RKO (cell line): ENCODE measurements at places on chromosomes 2 and 18.
A peak's percentile ranks its signal among the peaks of the same experiment; 100 is the strongest.

GRCh38 chr18:31973929-31974546 lies 31.1 kb upstream of the TRAPPC8 start:
- DNase-seq = peak; percentile 14

DNA sequence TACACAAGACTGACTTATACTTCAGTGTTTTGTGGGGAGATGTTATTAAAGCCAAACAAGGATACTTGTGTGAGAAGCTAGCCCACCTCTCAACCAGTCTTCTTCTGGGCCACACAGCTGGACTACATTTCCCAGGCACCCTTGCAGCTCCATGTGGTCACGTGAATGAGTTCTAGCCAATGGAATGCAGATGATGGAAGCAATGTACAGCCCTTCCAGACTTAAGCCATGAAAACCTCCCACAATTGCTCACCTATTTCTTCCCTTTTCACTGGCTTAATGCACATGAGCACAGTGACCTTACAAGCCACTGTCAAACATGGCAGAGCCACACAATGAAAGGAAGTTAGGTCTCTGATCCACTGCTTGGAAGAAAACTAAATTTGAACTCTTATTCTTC lies 20.4 kb upstream of the FEZ2 start:
- DNase-seq = peak; percentile 85

DNA sequence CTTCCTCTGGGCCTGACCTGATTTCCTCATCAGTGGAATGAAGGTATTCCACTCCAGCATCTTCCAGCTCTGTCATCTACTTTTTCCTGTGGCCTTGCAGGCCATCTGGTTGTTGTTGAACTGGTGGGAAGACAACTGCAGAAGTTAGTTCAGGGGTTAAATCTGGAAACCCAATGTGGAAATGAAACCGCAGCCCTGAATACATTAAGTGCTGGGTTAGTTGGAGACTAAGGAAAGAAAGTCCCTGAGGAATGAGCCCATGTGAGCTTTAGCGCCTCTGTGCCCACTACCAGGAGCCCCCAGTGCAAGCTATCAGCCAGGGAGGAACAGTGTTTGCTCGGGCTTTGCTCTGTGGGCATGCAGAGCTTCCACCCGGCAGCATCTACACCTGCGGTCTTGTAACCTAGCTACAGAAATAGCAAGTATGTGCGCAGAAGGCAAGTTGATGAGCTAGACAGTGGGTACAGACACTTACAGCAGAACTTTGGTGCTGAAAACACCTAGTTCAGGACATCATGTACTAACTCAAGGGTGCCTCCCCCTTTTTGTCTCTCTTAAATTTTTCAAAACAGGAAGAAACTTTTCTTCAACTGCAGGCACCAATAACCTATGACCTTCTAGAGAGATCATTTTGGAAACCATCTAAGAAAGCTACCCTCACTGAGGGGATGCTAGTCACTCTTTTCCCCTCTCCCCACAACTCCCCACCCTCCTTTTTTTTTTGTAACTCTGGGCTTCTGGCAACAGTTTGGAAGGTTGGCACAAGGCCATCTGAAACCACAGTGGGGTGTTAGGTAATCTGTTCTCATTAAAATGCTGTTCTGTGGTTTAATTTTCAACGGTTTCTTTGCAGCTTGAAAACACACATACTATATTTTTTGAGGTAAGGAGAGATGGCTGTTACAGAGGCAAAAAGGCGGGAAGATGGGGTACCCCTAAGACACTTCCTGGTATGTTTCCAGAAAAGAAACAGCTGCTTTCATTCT lies 18.3 kb upstream of the CXCR4 start:
- no peak for DNase-seq

- no peak for DNase-seq
These were observed 123.0 kb upstream of the CCDC150 start for GRCh38 chr2:196516564-196516963.

GRCh38 chr2:159612255-159612901 lies 4.0 kb downstream of the BAZ2B start:
- peak; percentile 70 for DNase-seq

- DNase-seq = peak; percentile 92
These were observed 27.1 kb upstream of the PTMA start for GRCh38 chr2:231680992-231681852.

- no peak for DNase-seq
These were observed 23.8 kb downstream of the AAK1 start for GRCh38 chr2:69619725-69620124.

GRCh38 chr18:79315596-79315995 lies 80.1 kb upstream of the NFATC1 start:
- DNase-seq = no peak

DNA sequence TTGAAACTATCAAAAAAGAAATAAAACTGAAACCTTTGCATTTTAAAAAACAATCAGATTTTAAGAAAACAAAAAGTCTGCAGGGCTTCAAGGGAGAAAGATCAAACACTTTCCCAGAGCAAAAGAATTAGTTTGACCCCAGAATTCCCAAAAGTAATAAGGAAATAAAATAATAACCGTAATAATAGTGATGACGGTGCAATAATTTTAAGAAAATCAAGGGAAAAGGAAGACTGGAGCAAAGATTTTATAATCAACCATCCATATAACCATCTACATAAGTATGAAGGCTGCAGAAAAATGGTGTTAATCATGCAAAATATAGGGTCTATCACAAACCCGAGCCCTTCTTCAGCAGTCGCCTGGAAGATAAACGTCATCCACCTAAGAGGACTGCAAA lies 634.8 kb downstream of the GALR1 start:
- DNase-seq = no peak

- DNase-seq = peak; percentile 54
These were observed 2.0 kb downstream of the NAGK start for GRCh38 chr2:71070294-71071093.

DNA sequence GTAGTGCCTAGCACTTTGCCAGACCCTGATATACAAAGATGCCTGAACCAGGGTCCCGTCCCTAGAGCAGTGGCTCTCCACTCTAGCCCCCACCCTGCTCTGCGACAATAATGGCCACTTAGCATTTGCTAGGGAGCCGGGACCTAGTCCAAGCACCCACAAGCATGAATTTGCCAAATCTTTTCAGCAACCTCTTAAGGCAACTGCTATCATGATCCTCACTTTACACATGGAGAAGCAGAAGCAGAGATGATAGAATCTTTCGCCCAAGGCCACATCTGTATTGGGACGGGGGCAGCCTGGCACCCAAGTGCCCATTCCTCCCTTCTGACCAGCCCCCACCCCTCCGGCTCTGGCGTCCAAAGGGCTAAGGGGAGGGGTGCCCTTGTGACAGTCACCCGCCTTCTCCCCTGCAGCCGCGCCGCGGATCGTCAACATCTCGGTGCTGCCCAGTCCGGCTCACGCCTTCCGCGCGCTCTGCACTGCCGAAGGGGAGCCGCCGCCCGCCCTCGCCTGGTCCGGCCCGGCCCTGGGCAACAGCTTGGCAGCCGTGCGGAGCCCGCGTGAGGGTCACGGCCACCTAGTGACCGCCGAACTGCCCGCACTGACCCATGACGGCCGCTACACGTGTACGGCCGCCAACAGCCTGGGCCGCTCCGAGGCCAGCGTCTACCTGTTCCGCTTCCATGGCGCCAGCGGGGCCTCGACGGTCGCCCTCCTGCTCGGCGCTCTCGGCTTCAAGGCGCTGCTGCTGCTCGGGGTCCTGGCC lies 13.0 kb downstream of the SIGLEC15 start:
- no peak for DNase-seq

DNA sequence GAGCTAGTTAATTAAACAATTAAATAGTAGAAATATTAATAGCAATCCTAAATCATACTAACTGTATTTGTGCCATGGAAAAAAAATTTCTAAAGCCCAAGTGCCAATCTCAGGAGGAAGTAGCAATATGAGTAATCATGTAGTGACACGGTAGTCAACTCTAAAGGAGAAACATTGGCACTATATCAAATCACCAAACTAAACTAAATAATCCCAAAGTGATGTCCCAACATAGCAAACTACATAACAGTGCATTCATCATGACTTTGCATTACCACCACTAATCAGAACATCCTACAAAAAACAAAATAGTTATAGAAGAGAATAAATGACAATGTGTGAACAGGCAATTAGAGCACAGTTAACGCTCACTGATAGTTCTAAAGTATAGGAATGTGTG lies 195.1 kb downstream of the EXOC6B start:
- DNase-seq = peak; percentile 12

- no peak for DNase-seq
These were observed 92.7 kb upstream of the ETAA1 start for GRCh38 chr2:67304300-67304890.

- peak; percentile 27 for DNase-seq
These were observed 14.1 kb upstream of the MEX3C start for GRCh38 chr18:51211552-51211951.

DNA sequence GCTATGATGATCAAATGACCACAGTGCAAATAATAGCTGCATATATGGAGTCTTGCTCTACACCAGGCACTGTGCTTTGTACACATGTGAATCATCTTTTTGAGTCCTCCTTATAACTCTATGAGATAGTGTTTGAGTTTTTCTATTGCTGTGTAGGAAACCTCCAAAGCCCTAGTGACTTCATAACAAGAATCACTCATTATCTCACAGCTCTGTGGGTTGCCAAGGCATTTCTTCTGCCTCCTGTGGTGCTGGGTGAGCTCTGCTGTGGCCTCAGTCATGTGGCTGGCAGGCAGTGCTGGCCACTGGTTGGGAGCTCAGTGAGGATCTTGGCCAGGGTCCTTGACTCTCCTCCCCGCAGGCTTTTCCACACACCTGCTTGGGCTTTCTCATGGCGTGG lies 153.4 kb downstream of the CAPN13 start:
- DNase-seq = no peak

DNA sequence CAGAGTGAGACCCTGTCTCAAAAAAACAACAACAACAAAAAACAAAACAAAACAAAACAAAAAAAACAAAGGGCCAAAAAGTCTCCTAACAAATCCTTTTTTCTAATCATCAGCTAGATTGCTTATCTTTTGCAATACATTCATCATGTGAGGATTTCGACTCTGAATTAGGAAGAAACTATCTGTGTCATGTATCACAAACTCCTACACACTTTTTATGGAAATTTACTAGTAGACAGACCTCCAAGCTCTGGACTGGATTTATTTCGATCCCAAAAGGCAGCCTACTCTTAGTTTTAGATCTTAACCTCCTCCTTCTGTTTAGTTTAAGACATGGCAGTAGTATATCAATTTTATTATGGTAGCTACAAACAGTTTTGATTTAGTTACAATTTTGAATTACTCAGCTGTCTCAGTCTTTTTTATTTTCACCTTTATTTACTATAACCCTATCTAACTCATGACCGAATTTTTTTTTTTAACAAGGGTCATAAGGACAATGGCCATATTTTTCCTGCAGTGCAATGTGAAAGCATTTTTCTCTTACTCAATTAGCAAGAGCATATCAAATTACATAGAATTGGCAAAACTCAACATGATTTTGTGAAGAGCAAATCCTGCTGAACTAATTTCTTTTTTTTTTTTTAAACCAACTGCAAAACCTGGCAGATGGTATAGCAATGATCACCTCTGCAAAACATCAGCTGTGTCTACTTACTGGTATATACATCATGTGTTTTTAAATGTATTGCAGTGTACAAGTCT lies 10.7 kb upstream of the CCDC88A start:
- DNase-seq = no peak

GRCh38 chr2:149021761-149022160 lies 16.7 kb upstream of the LYPD6B start:
- DNase-seq = no peak

DNA sequence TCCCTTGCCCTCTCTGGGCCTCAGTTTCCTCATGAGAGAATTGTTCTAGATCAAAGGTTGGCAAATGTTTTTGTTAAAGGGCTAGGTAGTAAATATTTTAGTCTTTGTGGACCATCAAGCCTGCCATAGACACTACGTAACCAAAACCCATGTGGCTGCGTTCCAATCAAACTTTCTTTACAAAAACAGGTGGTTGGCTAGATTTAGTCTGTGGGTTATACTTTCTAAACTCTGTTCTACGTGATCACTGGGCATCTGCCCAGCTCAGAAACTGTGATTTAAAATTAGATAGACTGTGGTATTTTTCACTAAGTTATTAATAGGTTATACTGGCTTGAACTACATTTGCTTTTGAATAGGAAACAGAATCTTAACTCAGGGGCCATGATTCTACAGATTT lies 149.8 kb upstream of the DCC start:
- no peak for DNase-seq

DNA sequence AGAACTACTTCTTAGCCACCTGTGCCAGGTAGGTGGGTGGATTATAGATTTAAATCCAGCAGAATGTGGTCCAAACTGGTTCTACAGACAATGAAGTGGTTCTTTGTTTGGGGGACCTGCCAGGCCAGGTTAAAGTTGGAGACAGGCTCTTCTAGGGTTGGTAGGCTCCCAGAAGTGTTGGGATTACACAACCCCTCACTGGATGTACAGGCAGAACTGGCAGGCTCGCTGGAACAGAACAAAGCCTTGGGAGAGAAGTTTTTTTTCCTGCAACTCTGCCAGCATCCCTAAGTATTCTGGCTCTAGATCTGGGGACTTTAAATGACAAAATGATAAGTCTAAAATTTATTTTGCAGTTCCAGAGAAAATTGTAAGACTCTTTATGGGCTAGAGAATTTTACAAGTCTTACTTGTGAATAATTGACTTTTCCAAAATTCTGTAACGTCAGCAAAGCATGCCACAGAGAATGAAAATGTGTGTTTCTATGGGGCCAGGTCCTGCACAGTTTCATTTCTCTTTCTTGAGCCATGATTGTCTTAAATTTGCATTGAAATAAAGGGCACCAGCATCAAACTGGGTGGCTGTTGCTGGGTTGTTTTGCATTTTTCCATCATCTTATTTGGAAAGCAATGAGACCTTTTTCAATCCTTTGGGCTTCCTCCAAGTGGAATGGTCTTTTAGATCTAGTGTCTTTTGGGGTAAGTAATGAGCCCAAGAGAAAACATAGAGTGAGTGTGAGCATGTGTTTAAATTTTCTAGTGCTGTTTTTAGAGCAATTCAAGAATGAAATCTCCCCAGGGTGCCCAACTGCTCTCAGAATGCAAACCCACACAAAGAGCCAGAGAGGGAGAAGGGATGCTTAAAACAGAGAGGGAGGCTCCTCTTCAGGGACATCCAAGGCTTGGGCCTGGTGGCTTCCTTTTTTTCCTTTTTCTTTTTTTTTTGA lies 32.4 kb upstream of the ATL2 start:
- no peak for DNase-seq

DNA sequence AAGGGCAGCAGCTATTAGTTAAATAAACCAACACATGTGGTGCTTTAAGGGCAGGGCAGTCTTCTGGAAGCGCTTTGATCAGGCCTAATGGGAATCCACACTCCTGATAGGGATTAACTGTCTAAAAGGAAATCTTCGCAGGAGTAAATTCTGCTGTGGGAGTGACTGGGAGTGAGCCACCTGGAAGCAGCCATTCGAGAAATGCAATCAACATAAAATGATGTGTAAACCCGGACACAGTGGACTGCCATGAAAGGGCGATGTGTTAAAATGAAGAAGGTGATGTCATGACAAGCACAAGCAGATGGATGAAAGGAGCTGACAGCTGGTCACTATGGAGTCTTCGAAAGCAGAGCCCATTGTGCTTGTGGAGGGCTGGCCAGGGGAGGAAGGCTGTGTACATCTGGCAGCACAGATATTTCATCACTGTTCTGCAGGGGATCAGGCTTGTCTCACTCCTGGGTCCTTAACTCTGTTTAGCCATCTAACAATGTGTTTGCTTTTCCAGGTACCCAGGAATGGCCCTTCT lies 24.8 kb upstream of the GALNT14 start:
- DNase-seq = no peak
